NCI-H2227 treated with DMSO at 0.1 percent for 48 hours (cell line): ENCODE measurements at places on chromosomes 3 and 15.

DNA sequence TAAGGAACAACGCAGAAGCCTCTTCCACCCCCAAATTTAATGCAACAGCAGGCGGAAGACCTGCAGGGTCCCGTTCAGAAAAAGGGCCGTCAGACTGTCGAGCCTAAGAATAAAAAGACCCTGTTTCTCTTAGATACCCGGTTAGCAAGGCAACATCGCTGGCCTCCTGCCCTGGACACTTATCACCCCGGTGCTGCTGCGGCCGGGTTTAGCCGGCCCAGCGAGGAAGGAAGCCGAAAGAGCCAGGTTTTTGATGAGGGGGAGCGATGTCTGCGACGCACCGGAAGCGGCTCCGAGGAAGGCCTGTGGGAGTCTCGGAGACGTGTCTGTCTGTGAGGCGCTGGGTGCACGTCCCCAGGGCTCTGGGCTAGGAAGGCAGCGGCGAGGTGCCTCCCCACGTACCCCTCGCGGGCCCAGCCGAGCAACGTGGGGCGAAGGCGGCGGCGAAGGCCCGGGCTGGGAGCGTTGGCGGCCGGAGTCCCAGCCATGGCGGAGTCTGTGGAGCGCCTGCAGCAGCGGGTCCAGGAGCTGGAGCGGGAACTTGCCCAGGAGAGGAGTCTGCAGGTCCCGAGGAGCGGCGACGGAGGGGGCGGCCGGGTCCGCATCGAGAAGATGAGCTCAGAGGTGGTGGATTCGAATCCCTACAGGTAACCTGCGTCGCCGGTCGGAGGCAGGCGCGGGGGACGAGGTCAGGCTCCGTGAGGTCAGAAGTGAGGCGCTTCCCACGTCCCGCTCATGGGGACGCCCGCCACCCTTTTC is at the start of gene UBA5:
Gene UBA5 (plus strand): TSS at position 278 of the 759 bp plus-strand sequence. CDS start 209 bp downstream, at position 487.
- peak; percentile 68 for DNase-seq

DNA sequence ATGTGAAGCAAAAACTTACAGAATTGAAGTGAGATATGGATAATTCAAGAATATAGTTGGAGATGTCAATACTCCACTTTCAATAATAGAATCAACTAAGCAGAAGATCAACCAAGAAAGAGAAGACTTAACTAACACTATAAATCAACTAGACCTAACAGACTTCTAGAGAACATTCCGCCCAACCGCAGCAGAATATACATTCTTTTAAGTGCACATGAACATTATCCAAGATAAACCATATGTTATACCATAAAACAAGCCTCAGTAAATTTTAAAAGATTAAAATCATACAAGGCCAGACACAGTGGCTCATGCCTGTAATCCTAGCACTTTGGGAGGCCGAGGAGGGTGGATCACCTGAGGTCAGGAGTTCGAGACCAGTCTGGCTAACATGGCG is 5.5 kb upstream of the TEX55 start:
- no peak for DNase-seq

GRCh38 chr15:43516801-43517353 is 531 bp upstream of the MAP1A start:
- no peak for DNase-seq

DNA sequence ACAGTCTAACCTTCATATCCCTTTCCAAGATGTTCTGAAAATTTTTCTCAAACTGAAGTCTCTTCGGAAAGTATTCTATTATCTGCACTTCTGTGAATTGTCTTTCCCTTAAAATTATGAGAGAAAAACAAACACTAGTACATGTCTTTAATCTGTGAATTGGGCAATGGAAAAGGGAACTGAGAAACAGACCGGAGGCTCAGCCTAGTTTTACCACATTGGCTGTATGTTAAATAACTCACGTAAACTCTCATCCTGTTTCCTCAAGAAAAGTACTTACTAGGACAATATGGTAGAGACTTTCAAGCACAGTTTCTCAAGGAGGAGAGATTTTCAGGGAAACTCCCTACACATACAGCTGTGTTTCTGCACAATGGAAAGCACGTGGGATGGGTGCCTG is 982.2 kb upstream of the SEMA6D start:
- DNase-seq: no peak

GRCh38 chr3:36918050-36918449 is 26.8 kb downstream of the TRANK1 start:
- no peak for DNase-seq

DNA sequence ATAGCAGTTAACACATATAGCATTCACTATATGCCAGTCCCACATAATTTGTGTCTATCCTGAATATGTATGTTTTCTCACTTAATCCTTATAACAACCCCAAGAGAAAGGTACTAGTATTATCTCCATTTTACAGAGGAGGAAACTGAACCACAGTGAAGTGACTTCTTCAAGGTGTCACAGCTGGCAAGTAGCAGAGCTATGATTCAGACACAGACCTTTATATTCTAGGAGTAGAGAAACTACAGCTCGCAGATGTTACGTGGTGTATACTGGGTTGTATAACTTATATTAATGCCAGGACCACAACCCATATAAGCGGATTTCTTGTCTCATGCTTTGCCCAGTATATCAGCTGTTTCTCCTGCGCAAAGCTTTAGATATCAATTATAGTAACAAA is 29.5 kb upstream of the ICE2 start:
- no peak for DNase-seq

DNA sequence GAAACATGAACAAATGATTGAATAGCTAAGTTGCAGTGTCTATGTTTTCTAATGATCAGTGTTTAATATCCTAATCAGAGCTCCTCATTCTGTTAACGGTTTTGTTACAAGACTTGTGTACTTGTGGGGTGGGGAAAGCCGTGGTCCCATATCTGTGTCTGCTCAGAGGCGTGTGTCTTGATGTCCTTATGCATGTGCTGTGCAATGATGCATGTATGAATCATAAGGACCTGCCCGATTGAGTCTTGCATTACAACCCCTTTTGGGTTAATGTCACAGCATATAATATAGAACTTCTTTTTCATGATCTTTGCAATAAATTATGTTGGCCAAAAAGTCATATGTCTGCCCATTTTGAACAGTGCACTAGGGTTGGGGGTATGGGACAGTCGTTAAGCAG is 233.4 kb downstream of the ITPR1 start:
- DNase-seq: no peak

GRCh38 chr3:174949523-174949922 is 90.4 kb downstream of the NAALADL2 start:
- no peak for DNase-seq

GRCh38 chr15:70528816-70529215 is 234.5 kb downstream of the UACA start:
- no peak for DNase-seq

GRCh38 chr3:64687781-64688604 is at the start of gene ADAMTS9:
Gene ADAMTS9, minus strand, starts transcription at chr3:64688000. Its CDS starts 343 bp downstream, at chr3:64687657.
- peak; percentile 19 for DNase-seq

GRCh38 chr3:42067326-42067725 is 23.8 kb upstream of the TRAK1 start:
- no peak for DNase-seq

GRCh38 chr3:37944391-37944842 is 46.2 kb upstream of the VILL start:
- DNase-seq: no peak

GRCh38 chr3:172447611-172448579 is at the start of gene GHSR:
Gene GHSR, minus strand, starts transcription at chr3:172448456. Its CDS starts 43 bp downstream, at chr3:172448413.
- no peak for DNase-seq

DNA sequence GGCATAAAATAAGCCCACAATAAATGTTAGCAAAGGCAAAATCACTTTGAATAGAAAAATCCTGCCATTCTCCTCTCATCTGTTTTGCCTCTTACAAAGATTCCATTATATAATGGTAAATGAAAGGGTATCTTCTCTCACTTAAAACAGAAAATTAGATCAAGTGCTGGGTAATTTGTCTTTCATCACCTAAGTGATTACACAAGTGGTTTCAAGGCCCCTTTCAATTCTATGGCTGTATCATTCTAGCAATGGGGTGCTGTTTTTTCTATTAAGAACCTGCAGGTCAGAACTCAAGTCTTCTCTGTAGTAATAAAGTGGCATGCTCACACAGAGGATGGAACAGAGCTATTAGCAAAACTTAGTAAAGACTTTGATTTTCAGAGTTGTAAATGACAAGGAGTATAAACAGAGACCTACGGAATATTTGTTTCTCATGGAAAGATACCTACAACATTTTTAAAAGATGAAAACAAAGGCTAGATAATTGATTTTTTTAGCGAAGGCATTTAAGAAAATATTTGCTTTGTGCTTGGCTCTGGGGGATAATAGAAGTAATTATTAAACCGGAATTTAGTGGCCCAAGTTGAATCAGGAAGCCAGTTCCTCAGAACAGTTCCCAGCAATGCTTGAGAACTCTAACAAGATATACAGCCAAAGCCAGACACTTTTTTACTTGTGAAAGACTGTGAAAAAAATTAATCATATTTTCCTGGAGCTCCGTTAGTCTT is 137.4 kb downstream of the CMSS1 start:
- DNase-seq: peak; percentile 78

GRCh38 chr3:127541320-127541719 is 49.2 kb downstream of the TPRA1 start:
- no peak for DNase-seq

DNA sequence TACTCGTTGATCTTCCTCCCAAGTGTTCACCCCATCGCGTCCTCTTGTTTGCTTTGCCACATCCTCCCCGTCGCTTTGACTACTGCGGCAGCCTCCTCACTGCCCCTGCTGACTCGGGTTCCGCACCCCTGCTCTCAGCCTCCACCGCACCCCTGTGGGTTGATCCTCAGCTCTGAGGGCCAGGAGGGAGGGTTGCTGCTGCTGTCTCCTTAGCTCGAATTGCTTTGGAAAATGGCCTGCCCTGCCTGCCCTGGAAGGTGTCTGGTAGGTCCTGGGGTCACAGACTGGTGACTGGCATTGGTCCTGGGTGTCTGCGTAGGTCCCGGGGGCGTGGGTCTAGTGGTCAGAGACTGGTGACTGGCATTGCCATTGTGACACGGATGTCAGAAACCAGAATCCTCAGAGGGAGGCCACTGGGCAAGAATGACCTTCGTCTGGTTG is 9.4 kb downstream of the MUC4 start:
- no peak for DNase-seq

- DNase-seq: peak; percentile 86
These were observed 126.2 kb upstream of the RASGRP1 start for GRCh38 chr15:38690719-38691332.

- no peak for DNase-seq
These were observed 162.7 kb downstream of the ALCAM start for GRCh38 chr3:105529456-105529855.

DNA sequence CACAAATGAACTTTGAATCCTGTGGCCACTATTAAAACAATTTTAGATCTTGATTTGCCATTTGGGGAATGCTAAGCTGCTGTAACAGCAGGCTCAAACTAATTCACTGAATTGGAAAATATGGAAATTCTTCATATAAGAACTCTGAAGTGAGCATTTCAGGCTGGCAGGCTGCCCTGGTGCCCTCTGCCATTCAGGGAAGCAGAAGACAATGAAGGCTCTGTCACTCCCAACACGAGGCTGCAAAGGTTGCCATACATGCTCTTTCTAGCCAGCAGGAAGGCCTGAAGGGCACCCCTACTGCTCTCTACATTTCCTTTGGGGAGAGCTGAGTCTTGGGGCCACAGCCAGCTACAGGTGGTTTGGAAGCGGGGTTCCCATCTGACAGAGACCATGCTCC is 88.0 kb downstream of the GABRG3 start:
- no peak for DNase-seq

GRCh38 chr3:172171396-172172075 is 132.2 kb downstream of the FNDC3B start:
- no peak for DNase-seq

- DNase-seq: no peak
These were observed 440.0 kb upstream of the PROK2 start for GRCh38 chr3:72224804-72225509.

DNA sequence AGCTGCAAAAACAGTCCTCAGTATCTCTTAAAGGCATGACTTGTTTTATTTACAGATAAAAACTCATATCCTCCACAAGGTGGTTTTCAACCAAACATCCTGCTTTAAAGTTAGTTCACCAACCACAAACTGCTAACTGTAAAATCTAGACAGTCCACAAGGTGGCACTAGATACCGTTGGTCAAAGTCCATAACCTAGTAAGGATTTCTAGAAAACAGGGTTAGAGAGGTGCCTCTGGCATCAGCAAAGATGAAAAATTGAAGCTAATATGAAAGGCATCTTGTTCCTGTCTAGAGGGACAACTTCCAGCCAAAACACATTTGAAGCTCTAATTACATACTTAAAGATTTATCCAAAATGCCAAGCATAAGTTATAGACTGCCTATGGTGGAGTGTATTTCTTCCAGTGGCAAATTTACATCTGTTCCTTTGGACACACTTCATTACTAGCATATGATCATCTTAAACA is 56.0 kb downstream of the ZMAT3 start:
- peak; percentile 68 for DNase-seq

GRCh38 chr3:65946438-65946837 is 92.3 kb downstream of the MAGI1 start:
- no peak for DNase-seq

- no peak for DNase-seq
These were observed 225.6 kb downstream of the PDZRN3 start for GRCh38 chr3:73399106-73399505.

- DNase-seq: no peak
These were observed 90.4 kb upstream of the ASB14 start for GRCh38 chr3:57382933-57383332.

DNA sequence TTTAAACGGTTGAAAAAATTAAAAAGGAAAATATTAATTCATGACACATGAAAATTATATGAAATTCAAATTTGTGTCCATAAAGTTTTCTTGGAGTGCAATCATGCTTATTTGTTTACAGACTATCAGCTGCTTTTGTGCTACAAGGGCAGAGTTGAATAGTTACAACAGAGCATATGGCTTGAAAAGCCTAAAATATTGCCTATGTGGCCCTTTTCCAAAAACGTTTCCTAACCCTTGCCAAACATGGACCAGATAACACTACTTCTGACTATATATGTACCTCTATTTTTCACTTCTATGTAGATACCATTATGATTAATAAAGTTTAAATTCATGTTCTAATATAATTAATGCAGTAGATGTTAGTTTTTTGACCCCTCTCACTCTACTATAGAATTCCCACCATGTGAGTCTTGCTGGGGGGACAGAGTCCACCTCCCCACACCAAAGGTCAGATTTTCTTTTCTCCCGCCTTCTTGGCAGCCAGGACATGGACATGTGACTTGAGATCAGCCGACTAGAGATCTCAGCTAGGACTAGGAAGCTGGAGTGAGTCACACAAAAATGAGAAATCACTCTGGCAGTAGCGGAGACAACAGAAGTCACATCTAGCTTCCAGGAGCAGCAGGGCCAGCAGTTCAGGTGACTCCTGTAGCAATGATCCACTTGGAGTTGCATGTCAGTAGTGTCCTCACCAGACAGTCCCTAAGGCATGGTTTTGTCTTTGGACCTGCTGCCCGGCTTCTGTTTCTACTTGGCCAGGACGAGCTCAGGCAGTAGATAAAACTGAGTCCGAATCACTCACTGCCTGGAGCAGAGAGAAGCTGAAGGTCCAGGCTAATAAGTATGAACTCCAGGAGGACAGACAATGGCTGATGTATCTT is 22.4 kb downstream of the CIAO2A start:
- no peak for DNase-seq

DNA sequence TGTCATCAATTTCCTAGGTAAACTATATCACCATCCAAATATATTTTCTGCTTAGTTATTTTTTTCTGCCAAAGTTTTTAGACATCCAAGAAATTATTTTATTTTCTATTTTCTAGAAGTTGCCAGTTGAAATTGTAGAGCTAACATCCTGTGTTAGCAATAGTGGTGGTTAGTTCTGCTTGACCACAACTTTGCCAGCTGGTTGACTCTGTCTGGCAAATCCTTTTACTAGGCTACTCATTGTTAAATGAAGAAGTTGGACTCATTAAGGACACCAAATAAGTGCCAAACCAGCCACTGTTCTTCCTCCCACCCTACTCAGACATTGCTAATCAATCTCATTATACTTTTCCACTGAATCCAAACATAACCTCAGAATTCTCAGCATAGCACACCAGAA is 15.4 kb upstream of the CRBN start:
- no peak for DNase-seq
